Hematopoietic multipotent progenitor cell (in vitro differentiated cells): ENCODE measurements at places on chromosomes 6 and 20.

- no peak for DNase-seq
Observed at GRCh38 chr6:109486068-109486467, 3.0 kb upstream of the ZBTB24 start.

- no peak for DNase-seq
Observed at GRCh38 chr6:125787791-125788190, 3.0 kb upstream of the NCOA7 start.

- DNase-seq = no peak
Observed at GRCh38 chr20:40868551-40869217, 159.9 kb upstream of the TOP1 start.

GRCh38 chr6:8335896-8336295 lies 99.4 kb downstream of the SLC35B3 start:
- no peak for DNase-seq

DNA sequence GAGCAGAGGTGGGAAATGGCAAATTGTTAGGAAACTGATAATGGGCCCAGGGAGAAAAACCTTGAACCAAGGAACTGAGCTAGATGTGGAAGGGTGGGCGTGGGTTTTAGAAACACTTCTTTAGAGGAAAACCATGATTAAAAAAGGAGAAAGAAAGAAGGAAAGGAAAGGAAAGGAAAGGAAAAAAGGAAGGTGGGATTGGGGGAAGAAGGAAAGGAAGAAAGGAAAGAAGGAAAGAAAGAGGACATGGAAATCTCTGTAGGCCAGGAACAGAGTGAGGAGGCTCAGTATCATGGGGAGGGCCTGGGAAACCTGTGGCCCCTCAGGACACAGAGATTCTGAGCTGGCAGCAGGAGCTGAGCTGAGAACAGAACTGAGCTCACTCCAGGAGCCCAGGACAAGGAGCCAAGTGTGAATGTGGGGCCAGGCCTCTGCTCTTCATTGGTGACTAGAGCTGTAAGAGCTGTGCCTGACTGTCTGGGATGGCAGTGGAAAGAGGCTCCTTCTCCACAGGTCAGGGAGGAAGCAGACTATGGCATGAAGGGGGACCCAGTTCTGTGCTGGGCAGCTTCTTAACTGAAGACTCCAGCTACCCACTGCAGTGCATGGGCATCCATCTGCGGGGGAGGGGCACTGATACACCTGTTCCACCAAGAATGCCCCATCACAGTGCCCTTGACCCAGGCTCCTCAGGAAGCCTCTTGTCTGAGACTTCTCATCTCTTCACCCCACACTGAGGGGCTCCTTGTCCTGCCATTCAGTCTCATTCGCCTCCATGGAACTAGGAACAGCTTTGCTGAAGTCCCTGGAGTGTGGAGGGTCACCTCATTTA lies 116.1 kb upstream of the BACH2 start:
- DNase-seq = no peak

DNA sequence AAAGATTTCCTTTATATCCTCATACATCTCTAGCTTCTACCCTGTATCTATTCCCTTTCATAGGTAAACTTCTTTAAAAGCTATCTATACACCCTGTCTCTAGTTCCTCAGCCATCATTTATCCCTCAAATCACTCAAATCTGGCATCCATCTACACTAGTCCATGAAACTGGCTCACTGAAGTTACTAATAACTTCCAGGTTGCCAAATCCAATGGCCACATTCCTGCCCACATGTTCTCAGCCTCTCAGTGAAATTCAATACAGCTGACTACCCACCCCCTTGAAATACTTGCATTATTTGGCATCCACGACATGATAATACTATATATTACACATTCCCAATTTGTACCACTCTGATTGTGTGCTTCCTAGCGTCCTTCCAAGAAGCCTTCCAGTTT lies 8.7 kb downstream of the REPS1 start:
- no peak for DNase-seq

- no peak for DNase-seq
Observed at GRCh38 chr20:51705400-51705799, 62.8 kb downstream of the ATP9A start.

DNA sequence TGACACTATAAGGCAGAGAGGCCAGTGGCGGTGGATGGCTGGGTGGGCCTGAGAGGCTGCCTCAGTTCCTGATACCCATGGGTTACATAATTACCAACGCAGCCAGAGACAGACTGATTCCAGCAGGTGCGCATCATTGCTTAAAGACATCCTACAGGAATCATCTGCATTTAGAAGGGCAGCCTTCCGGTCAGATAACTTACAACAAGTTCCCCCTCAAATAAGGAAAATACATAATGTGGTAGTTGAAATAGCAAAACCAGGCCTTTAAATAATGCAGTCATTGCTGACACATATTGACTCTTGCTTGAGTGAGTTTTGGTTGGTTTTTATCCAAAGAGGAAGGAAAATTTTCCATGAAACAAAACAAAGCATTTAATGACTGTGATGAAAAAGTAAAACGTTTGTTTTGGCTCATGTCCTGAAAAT lies 81.9 kb downstream of the SIM1 start:
- no peak for DNase-seq

GRCh38 chr6:157020398-157020797 lies 243.2 kb downstream of the ARID1B start:
- DNase-seq = no peak

- no peak for DNase-seq
Observed at GRCh38 chr20:13778827-13779226, 5.9 kb downstream of the ESF1 start.

- DNase-seq = no peak
Observed at GRCh38 chr6:53879608-53880007, 84.8 kb downstream of the LRRC1 start.

GRCh38 chr20:64015635-64016034 lies 20.3 kb upstream of the C20orf204 start:
- DNase-seq = no peak

DNA sequence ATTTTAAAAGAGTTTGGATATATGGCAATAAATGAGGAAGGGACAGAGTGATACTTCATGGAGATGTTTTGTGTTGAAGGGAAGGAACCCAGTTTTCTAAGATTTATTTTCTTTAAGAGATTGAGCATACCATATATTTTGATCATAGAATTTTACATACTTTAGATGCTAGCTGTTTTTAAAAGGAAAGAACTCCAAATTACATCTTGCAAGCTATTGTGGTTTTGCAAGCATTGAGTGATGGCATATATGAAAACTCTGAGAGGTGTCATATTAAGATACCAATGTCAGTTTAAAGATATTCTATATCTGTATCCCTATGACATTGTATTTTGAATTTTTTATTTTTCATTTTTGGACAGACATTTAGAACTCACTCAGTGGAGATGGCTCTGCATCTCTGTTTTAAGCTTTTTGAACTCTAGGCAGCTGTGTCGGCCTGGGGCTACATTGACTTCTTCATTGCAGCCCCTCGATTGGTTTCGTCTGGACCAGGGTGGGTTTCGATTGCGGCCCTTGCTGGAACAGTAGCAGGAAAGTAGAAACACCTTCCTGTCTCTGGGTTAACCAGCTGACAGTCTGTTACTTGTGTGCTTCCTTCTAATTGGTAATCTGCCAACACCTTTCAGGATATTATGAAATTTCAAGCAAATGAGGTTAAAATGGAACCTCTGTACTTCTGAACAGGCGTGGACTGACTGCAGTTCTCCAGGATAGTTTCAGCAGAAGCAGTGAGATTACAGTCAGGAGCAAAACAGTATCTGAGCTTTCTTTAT lies 14.0 kb downstream of the IGF2R start:
- DNase-seq = peak; percentile 69
